ENCODE measurements at places on chromosomes 2 and 18. TPM values are rescaled to one million over a fixed set of nuclear protein-coding genes. Genes with fewer than 3 reads are reported as not detected.

PLEK gene
- 5.8 TPM for total RNA-seq

DNA sequence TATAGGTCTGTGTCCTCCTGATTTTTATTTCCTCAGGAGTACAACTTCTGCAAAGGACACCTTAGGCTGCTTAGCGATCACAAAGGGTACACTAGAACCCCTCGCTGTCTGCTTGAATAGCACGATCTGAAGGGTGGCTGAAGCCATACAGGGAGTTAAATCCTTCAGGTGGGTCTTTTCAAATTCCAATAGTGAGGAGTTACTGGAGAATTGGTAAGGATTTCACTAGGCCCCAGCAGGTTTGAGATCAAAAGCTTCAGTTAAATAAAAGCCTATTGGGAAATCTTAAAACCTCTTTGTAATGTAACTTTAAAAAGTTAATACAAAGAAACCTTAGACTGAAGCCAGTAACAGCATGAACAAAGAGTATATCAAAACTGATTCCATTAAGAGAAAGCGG, 613.1 kb downstream of the ZEB2 start:
- H3K4me1 ChIP-seq: no peaks in the 10 kb centered on the region
- H3K27me3 ChIP-seq: no peaks in the 10 kb centered on the region
- H3K4me3 ChIP-seq: no peak overlapping the region
- no peaks in the 10 kb centered on the region for H3K36me3 ChIP-seq

TMEM169 gene
- under 0.01 TPM for total RNA-seq

DNA sequence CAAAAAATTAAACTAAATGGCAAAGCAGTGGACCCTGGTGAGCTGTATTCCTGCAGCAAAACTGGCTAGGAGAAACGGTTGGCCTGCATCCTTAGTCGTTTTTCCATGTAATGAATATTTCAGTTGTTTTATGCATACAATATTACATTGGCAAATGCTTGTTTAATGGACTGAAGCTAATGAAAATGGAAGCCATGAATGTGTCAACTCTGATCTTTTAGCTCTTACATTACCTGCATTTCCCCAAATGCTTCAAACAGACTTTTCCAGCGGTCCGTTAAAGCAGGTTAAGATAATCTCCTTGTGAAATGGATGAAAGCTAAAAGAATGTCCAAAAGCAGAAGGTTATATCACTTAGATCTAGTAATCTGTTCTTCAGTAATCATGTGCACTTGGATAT, 686.3 kb upstream of the SETBP1 start:
- H3K27me3 ChIP-seq: no peaks in the 10 kb centered on the region
- no peaks in the 10 kb centered on the region for H3K4me1 ChIP-seq
- no peaks in the 10 kb centered on the region for H3K36me3 ChIP-seq
- no peak overlapping the region for H3K4me3 ChIP-seq

- H3K27me3 ChIP-seq: no peaks in the 10 kb centered on the region
- peak overlapping the region; percentile 32 for H3K4me3 ChIP-seq
- H3K36me3 ChIP-seq: no peaks in the 10 kb centered on the region
- DNase-seq: no peak
- H3K4me1 ChIP-seq: peaks cover 9% of the 10 kb centered on the region
- no peak overlapping the region for H3K27ac ChIP-seq
These were observed 119.6 kb upstream of the ARL5A start for GRCh38 chr2:151947813-151948165.

DNA sequence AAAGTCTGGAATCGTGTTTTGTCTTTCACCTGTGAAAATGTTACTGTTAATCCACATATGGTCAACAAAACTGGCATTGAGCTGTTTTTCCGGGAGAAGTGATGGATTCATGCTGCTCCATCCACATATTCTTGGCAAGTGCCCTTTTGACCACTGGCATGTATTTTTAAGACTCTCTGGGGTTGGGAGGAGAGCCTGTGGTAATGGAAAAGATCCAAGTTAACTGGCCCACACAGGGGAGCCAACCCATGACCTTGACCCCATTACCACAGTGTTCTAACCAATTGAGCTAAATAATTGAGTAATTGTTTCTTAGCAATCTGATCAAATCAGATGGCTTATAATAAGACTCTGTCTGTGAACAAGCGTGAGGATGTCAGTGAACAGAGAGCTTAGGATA, 296.2 kb upstream of the NRP2 start:
- no peak overlapping the region for H3K4me3 ChIP-seq
- no peaks in the 10 kb centered on the region for H3K36me3 ChIP-seq
- H3K27ac ChIP-seq: no peak overlapping the region
- H3K4me1 ChIP-seq: no peaks in the 10 kb centered on the region
- no peaks in the 10 kb centered on the region for H3K27me3 ChIP-seq
- DNase-seq: no peak

DNA sequence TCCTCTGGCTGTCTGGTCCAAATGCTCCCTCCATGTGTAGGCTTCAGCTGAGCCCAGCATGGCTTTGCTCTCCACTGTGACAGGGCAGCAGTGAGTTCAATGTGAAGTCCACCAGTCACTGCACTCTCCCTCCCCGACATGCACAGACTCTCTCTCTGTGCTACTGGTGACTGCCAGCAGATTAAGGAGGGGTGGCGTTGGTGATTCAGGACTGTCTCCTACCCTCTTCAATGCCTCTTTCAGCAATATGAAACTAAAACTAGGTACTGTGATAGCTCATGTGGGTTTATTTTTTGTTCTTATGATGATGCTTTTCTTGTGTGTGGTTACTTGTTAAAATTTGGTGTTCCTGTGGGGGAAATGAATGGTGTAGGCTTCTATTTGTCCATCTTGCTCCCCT, 201.0 kb upstream of the RBMS1 start:
- peaks cover 14% of the 10 kb centered on the region for H3K4me1 ChIP-seq
- no peak for DNase-seq
- no peak overlapping the region for H3K27ac ChIP-seq
- H3K4me3 ChIP-seq: no peak overlapping the region

- DNase-seq: no peak
- H3K27me3 ChIP-seq: no peaks in the 10 kb centered on the region
- no peak overlapping the region for H3K4me3 ChIP-seq
These were observed 10.3 kb downstream of the PECR start for GRCh38 chr2:216071111-216071851.

GRCh38 chr18:32301361-32301760, 111.5 kb downstream of the MEP1B start:
- H3K36me3 ChIP-seq: no peaks in the 10 kb centered on the region
- no peak for DNase-seq
- H3K27me3 ChIP-seq: no peaks in the 10 kb centered on the region
- H3K27ac ChIP-seq: peak overlapping the region; percentile 14
- H3K4me3 ChIP-seq: no peak overlapping the region

RIF1 gene
- total RNA-seq: 25.3 TPM

- H3K36me3 ChIP-seq: no peaks in the 10 kb centered on the region
- no peaks in the 10 kb centered on the region for H3K4me1 ChIP-seq
- no peak for DNase-seq
- H3K27ac ChIP-seq: no peak overlapping the region
These were observed 98.9 kb downstream of the SPHKAP start for GRCh38 chr2:228082571-228082970.

DNA sequence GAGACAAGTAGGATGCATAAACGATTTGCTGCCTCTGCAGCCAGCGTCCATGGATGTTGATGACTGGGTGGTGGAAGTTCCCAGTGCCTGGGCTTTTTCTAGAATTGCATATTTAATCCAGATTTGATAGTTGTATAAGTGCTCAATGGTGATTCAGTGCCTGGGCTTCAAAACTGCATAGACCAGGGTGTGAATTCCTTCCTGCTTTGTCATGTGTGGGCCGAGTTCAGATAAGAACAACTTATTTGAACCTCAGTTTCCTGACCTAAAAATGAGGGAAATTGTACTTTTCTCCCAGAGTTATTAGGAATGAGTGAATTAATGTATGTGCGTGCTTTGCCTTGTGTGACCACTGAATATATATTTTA, 154.6 kb downstream of the WDSUB1 start:
- H3K36me3 ChIP-seq: no peaks in the 10 kb centered on the region
- no peaks in the 10 kb centered on the region for H3K27me3 ChIP-seq
- no peak overlapping the region for H3K4me3 ChIP-seq

DNA sequence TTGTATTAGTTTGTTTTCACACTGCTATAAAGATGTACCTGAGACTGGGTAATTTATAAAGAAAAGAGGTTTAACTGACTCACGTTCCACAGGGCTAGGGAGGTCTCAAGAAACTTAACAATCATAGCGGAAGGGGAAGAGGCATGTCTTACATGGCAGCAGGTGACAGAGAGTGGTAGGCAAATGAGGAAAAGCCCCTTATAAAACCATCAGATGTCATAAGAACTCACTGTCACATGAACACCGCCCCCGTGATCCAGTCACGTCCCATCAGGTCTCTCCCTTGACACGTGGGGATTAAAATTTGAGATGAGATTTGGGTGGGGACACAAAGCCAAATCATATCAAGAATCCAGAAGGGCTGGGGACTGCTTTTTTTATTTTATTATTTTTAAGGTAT, 120.0 kb downstream of the GALNT14 start:
- no peaks in the 10 kb centered on the region for H3K27me3 ChIP-seq
- H3K4me1 ChIP-seq: no peaks in the 10 kb centered on the region
- H3K27ac ChIP-seq: no peak overlapping the region

- no peak overlapping the region for H3K27ac ChIP-seq
- H3K4me3 ChIP-seq: no peak overlapping the region
- H3K27me3 ChIP-seq: no peaks in the 10 kb centered on the region
- no peaks in the 10 kb centered on the region for H3K36me3 ChIP-seq
These were observed 772.2 kb downstream of the TRIB2 start for GRCh38 chr2:13488965-13489364.

SPATA3 gene
- total RNA-seq: not detected

BMP10 gene
- not detected for total RNA-seq

INHA gene
- total RNA-seq: 0.45 TPM

All from esophagus muscularis mucosa (tissue), 4 donors.